ENCODE measurements at places on chromosomes 6 and 20.

DNA sequence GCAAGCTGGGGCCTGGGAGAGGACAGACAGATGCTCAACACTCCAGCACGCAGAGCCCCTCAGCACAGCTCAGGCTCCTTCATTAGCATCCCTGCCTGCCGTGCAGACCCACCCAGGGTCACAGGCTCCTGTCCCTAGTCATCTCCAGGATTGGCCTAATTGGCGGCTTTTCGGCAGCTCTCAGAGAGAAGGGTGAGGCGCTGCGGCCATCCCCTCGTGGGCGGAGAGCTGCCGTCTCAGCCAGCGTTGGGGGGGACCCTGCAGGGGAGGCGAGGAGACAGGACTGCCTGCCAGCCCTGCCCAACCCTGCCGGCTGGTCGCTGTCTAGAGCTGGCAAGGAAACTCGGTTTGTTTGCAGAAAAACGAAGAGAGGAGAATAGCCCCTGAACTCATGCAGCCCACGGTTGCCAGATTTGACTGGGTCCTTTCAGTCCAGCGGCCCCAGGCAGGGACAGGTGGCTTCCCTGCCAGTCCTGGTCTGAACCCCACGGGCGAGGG is 26.8 kb downstream of the BHLHE23 start:
- no peak for DNase-seq

- no peak for DNase-seq
These were observed 2.3 kb downstream of the PXDC1 start for GRCh38 chr6:3749067-3749841.

GRCh38 chr20:3224681-3225421 is 14.1 kb downstream of the SLC4A11 start:
- no peak for DNase-seq

DNA sequence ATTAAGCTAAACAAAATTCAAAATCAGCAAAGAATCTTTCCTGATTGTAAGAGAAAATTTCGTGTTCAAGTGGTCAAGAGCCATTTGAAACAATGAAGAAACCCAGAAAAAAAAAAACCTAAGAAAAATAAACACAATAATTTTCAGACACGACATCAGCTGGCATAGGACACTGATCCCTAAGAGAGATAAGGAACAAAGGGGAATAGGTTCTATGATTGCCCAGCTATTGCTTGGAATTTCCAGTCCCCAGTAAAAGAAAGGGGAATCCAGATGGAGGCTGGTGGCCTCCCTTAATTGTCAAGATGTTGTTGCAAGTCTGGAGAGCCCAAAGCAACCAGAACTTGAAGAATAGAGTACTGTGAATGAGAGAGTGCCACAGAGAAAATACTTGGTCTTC is 48.5 kb downstream of the COL12A1 start:
- DNase-seq, result no peak

- DNase-seq, result no peak
These were observed 17.2 kb downstream of the TMEM200A start for GRCh38 chr6:130382872-130383490.

GRCh38 chr6:33935439-33936080 is 131.8 kb upstream of the MLN start:
- no peak for DNase-seq

DNA sequence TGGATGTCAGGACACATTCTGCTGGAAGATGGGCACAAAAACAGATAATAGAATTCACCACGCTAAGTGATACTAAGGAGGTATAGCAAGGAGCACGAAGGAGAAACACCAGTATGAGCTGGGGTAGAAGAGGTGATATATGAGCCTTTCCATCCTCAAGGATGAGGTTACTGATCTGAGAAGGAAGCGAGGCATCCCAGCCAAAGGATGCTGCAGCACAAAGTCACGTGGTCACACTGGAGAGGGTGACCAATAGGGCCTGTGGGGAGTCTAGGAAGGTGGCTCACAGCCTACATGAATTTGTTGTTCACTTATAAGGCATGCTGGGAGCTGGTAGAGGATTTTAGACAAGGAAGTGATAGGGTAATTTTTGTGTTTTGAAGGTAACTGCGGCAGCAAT is 1.4 kb downstream of the GINS1 start:
- DNase-seq, result no peak

DNA sequence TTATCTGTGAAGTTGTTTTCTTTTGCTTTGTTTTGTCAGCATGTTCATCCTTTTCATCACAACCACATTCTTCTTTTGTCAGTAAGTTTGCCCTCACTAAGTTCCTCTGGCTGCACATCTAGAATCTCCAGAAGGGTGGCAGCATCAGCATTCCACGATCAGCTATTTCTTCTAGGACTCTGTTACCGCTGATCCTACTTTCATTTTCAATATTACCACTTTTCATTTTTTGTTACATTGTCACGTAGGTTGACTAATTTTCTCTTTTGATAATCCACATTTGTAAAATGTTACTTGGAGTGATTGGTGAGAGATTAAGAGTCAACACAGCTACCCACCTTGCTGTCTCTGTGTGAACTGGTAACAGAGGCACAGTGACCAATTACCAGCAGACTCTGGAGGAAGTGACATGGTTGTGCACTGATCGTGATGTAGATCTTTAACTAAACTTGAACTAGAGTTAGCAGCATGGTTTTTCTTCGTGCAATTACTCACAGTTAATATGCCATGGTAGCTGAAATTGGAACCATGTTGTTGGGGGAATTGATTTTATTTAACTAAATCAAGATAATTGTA is 307.9 kb upstream of the SLC35B3 start:
- no peak for DNase-seq

- DNase-seq, result no peak
These were observed 64.4 kb upstream of the NOX3 start for GRCh38 chr6:155520078-155520477.

- DNase-seq, result no peak
These were observed 82.5 kb upstream of the AGPAT4 start for GRCh38 chr6:161356167-161356854.

DNA sequence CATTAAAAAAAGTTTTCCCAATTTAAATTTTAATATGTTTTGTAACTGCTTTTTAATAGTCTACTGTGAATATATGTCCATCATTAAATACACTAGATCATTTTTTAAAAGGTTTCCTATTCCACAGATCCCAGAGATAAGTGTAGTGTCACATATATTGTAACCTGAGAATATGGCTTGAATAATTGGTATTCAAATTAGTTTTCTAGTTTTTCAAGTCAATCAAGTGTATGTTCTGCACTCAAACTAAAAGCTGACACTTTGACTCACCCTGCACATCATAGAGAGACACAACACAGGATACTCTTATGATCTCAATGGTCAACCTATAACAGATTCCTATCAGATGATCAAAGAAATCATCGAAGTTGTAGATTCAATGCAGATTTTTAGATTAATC is 49.1 kb downstream of the ZHX3 start:
- no peak for DNase-seq

DNA sequence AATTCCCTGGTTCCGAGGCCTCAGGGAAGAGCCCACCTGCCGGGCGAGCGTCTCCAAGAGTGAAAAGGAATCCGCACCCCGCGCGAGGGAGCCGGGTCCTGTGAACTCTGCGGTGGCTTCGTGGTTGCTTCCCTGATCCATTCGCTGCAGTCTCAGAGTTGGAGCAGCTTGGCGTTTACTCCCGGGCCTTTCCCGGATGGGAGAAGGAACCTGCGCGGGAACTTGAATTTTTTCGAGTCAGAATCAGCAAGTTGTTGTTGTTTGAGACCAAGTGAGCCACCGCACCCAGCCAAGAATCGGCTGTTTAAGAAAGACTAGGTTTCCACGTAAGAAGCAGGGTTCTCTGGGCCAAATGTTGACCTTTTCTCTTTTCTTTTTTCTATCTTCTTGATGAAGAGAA is 12.9 kb downstream of the PRSS16 start:
- no peak for DNase-seq

DNA sequence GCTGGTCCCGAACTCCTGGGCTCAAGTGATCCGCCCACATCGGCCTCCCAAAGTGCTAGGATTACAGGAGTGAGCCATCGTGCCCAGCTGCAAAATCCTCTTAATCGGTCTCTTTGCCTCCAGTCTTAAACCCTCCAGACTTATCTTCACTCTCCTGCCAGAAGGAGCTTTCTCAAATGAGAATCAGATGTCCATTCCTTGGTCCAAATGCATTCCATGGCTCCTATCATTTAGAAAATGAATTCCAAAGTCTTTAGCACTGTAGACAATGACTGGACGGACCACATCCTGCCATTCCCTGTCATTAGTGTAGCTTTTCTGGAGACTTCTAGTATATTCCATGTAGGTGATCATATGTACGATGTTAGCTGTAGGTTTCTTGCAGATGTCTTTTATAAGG is 141.9 kb downstream of the ID4 start:
- no peak for DNase-seq
